ENCODE measurements at places on chromosomes 7 and 10. TPM values are rescaled to one million over a fixed set of nuclear protein-coding genes. Genes with fewer than 3 reads are reported as not detected.

GRCh38 chr10:75234683-75235374, 928 bp downstream of the COMTD1 start:
- no peak for DNase-seq

- DNase-seq: no peak
These were observed 23.7 kb downstream of the TDRD1 start for GRCh38 chr10:114202812-114203211.

DNA sequence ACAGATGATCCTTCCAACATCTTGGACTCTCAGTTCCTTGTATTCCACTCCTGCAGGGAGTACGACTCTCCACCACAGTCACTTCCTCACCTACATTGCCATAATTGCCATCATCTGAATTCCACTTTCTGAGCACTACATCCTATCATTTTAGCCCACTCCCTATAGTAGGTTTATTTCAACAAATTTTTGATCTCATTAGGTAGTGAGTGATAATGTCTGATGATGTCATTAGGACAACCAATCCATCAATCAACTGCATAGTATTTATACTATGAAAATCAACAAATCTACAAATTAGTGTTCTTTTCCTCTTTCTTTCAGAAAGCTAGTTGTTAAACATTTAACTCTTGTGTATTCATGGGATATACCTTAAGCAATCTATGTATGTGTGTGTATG, 13.7 kb upstream of the TRA2A start:
- no peak for DNase-seq

GRCh38 chr10:30489346-30489745, 55.4 kb downstream of the MAP3K8 start:
- DNase-seq: no peak

GRCh38 chr10:29618341-29619171, 16.2 kb downstream of the SVIL start:
- no peak for DNase-seq

DNA sequence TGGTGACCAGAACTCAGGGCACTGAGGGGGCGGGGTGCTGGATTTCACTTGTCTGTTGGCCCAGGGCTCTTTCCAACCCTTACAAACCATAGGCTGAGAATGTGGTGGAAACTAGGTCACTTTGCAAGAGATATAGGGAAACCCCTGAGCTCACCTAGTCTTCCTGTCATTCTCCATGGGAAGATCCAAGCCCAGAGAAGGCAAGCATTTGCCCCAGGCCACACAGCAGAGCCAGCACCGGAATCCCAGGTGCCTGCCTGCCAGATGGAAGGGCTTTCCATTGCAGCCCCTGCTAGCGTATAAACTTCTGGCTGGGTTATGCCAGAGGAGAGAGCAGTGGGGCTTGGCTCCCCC, 427 bp downstream of the PYROXD2 start:
- no peak for DNase-seq

DNA sequence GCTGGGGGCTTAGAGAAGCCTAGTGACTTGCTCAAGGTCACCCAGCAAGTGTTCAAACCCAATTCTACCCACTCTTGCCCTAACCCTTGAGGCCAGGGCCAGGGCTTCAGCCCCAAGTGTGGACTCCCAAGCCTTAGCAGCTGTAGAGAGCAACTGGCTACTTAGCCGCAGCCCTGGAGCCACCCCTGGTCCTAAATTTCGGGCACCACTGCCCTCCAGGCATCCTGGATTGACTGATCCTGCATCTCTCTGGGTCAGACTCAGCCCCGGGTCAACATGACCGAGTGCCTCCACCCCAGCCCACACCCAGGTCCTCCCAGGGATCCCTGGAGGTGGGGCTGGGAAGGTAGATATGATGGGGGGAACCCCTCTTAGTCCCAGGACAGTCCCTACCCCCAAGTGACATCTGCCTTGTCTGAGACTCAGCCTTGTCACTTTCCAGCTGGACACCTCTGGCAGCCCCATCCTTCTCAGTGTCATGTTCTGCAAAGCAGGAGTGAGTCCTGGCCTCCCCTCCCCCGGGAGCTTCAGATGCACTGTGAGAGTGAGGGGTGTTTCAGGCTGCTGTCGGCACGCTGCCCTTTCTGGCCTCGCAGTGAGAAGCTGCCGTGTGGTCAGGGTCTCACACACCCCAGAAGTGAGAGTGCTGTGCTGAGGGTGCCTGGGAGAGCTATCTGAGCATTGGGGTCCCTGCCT, 89.8 kb downstream of the ZMIZ1 start:
- no peak for DNase-seq

DNA sequence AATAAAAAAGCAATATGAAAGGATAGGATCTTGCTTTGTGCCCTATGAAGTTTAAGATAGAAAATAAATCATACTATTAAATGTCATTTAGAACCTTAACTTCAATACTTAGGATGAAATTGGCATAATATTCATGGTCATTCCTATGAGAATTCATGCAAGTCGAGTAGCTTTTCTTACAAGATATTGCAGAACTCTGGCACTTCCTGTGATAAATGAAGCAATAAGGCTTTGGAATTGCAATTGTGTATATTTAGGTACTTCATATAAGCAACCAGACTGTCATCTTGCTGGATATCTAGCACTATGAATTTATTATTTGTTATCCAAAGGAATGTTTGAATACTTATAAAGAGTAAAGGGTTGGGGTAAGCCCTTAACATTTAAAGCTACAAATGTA, 116.5 kb downstream of the ZNF438 start:
- DNase-seq: no peak

GRCh38 chr7:33639552-33640197, 265.7 kb upstream of the BMPER start:
- no peak for DNase-seq

The ARHGEF35 gene
- 12.0 TPM for total RNA-seq

The HPSE2 gene
- not detected for total RNA-seq

The PRXL2A gene
- total RNA-seq: 89.0 TPM

The ZNF716 gene
- 0.36 TPM for total RNA-seq

Measured in Panc1 (cell line).